Stimulated activated CD8-positive, alpha-beta memory T cell treated with anti-CD3 and anti-CD28 coated beads, Interleukin-15, amount 100 ng/mL, for 4 hours (primary cell): ENCODE measurements at places on chromosomes 16 and 17.
A peak's percentile ranks its signal among the peaks of the same experiment; 100 is the strongest.

- DNase-seq, result no peak
Measured at GRCh38 chr17:55783684-55784245, 32.9 kb downstream of the PCTP start.

GRCh38 chr17:43143201-43143600 lies 18.0 kb upstream of the BRCA1 start:
- DNase-seq, result no peak

- no peak for DNase-seq
Measured at GRCh38 chr16:86297866-86298757, 212.2 kb upstream of the FOXF1 start.

GRCh38 chr17:41736983-41737679 lies 2.7 kb upstream of the HAP1 start:
- no peak for DNase-seq

DNA sequence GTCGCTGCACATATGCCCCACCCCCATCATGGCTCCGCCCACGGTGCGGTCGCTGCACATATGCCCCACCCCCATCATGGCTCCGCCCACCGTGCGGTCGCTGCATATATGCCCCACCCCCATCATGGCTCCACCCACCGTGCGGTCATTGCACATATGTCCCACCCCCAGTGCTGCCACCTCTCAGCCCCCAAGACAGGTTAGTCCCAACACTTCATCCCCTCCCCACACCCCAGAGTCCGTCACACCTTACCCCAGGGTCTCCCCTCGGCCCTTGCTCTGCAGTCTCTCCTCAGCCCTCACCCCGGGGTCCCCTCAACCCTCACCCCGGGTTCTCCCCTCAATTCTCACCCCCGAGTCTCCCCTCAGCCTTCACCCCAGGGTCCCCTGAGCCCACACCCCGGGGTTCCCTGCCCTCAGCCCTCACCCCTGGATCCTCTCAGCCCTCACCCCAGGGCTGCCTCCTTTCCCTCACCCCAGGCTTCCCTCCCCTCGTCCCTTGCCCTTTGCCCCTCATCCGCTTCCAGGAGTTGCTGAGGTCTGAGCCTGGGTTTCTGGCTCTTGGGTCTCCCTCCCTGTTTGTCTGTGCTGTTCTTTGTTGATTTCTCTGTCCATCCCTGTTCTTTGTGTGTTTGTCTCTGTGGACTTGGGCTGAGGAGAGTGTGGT lies 25.6 kb downstream of the TPSG1 start:
- DNase-seq, result no peak

DNA sequence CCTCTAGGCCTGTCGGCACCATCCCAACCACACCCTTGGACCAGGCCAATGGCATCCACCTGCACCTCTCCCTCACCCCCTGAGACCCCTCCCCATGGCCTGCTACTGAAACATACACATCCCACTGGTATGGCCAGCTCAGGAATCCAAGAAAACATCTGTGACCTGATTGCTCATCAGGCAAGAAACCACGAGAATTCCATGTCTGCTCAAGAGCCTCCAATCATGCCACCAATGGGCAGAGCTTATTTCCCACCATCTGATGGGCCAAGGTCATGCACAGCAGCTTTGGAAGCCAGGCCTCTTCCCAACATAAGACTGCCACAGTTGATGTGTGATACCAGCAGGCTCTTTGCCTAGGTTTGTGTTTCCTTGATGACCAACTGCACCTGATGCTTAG lies 190.1 kb downstream of the C16orf78 start:
- no peak for DNase-seq

GRCh38 chr16:56355221-56355620 lies 70.1 kb downstream of the AMFR start:
- DNase-seq, result no peak

- no peak for DNase-seq
Measured at GRCh38 chr17:39579318-39580081, 28.2 kb downstream of the NEUROD2 start.

GRCh38 chr16:83305092-83305491 lies 502.7 kb upstream of the HSBP1 start:
- DNase-seq, result no peak

- DNase-seq, result peak; percentile 38
Measured at GRCh38 chr17:2222901-2223616, 80.5 kb downstream of the SMG6 start.

- no peak for DNase-seq
Measured at GRCh38 chr17:81076141-81076679, 41.3 kb downstream of the BAIAP2 start.

- DNase-seq, result no peak
Measured at GRCh38 chr16:1428511-1428910, 2.4 kb upstream of the PERCC1 start.

- DNase-seq, result no peak
Measured at GRCh38 chr16:78523212-78523985, 423.9 kb downstream of the WWOX start.

DNA sequence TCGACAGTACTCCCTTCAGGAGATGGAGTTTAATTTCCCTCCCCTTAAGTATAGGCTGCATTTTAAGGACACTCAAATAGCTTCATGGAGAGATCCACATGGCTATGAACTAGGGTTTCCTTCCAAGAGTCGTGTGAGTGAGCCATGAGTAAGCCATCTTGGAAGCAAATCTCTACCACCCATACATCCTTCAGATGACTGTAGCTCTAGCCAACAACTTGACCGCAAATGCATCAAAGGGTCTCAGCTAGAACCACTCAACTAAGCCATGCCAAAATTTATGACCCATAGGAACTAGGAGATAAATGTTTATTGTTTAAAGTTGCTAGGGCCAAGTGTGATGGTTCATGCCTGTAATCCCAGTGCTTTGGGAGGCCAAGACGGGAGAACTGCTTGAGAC lies 43.4 kb downstream of the METTL16 start:
- no peak for DNase-seq

GRCh38 chr16:53249331-53249730 lies 184.9 kb upstream of the RBL2 start:
- no peak for DNase-seq

DNA sequence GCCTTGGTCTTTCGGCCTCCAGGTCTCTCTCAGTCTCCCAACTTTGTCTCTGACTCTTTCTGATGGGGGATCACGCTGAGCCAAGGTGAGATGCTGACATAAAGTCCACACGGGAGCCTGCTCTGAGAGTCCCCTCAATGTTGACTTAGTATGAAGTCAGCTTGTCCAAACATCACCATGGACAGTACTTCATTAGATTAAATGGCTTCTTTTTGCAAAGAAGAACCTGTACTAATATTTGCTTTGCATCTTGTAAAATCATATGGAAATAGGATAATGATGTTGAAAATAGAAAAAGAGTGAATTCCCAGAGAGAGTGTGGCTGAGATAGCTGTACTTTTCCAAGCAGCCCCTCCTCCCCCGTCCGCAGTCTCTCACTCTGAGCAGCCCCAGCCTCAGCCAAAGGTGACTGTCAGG lies 56.7 kb upstream of the SIAH1 start:
- DNase-seq, result no peak

- DNase-seq, result no peak
Measured at GRCh38 chr16:56589141-56590039, at the start of gene MT3. TSS of gene MT3 (plus strand) at chr16:56589528. CDS start at chr16:56589591, 63 bp downstream.

DNA sequence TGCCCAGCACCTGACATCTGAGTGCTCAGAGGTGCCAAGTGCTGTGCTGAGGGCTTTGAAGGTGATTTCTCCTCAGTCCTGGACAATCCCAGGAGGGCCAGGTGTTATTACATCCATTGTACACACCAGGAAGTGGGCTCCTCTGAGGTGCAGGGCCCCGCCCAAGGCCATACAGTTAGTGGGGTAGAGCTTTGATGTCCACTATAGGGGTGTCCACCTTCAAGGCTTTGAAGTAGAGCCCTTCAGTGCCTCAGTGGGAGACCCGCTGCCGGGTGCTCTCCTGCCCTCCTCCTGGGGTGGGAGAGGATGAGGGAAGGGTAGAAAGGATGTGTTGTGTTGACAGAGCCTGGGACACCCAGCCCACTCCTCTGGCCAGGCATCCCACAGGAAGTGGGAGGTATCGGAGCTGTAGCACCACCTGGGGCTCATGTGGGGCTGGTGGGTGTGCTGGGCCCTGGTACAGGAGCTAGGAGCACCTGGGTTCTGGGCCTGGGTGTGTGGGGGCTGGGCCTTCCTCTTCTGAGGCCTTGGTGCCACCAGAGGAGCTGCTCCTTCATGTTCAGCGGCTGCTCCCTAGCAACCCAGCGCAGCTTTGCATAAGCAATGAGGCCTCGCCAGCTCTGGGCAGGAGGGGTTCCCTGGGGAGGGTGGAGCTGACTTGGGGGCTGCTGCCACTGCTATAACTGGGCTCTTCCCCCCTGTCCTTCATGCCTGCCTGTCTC lies 7.4 kb downstream of the LASP1 start:
- no peak for DNase-seq

- no peak for DNase-seq
Measured at GRCh38 chr17:67020293-67020766, 24.0 kb upstream of the CACNG1 start.
